Activated CD4-positive, alpha-beta T cell treated with anti-CD3 and anti-CD28 coated beads, Interleukin-2, amount 10 ng/mL, durations not matched to agents 7 days and 5 days (primary cell): ENCODE measurements at places on chromosomes 11 and 22. TPM values are rescaled to one million over a fixed set of nuclear protein-coding genes. Genes with fewer than 3 reads are reported as not detected.

IL17REL gene
- not detected for total RNA-seq

OR51F2 gene
- total RNA-seq: not detected

VEGFB gene
- 51.1 TPM for total RNA-seq

KRTAP5-4 gene
- not detected for total RNA-seq

ACER3 gene
- total RNA-seq: 10.7 TPM

SLC37A2 gene
- 0.73 TPM for total RNA-seq
